ENCODE measurements at places on chromosomes 6 and 20.

DNA sequence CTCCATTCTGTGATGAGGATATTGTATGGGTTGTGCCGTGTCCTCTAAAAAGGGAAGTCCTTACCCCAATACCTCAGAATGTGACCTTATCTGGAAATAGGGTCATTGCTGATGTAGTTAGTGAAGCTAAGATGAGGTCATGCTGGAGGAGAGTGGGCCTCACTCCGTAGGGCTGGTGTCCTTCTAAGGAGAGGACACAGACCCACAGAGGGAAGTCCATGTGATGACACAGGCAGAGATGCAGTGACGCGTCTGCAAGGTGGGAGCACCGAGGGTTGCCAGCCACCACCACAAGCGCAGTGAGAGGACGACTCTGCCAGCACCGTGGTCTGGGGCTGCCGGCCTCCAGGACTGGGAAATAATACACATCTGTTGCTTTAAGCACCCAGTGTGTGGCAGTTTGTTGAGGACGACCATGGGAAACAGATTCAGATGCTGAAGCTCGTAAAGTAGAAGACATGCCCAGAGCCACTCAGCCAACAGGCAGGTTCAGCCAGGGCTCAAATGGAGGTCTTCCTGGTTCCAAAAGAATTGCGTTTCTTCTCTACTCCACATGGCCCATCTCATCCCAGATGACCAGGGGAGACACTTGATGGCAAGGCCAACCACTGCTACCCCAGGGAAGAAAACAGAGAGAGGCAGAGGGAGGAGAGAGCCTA, 59.2 kb upstream of the DUSP22 start:
- H3K27me3 ChIP-seq, result no peaks in the 10 kb centered on the region
- H3K4me1 ChIP-seq, result peaks cover 24% of the 10 kb centered on the region
- no peaks in the 10 kb centered on the region for H3K36me3 ChIP-seq
- no peak overlapping the region for H3K27ac ChIP-seq

DNA sequence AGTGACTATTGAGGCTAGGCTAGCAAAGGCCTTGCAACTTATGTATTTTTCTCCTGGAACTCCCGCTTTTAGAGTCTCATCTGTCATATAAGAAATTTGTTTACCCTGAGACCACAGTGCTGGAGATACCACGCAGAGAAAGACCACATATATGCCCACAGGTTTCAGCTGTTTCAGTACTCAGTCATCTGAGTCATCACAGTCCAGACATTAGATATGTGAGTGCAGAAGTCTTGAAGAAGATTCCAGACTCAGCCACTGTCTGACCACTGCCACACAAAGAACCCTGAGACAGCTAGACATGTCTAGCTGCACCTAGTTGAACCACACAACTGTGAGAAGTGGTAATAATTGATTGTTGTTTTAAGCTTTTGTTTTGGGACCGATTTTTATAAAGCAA, 648.3 kb downstream of the EPM2A start:
- no peaks in the 10 kb centered on the region for H3K27me3 ChIP-seq
- no peak overlapping the region for H3K27ac ChIP-seq
- no peaks in the 10 kb centered on the region for H3K4me1 ChIP-seq
- H3K4me3 ChIP-seq, result no peak overlapping the region
- no peaks in the 10 kb centered on the region for H3K36me3 ChIP-seq

- H3K27me3 ChIP-seq, result no peaks in the 10 kb centered on the region
- H3K36me3 ChIP-seq, result no peaks in the 10 kb centered on the region
- H3K27ac ChIP-seq, result no peak overlapping the region
- no peak for DNase-seq
Measured at GRCh38 chr20:10590950-10591671, 82.7 kb downstream of the JAG1 start.

GRCh38 chr6:111274593-111275217, 187.4 kb downstream of the SLC16A10 start:
- no peaks in the 10 kb centered on the region for H3K4me1 ChIP-seq
- H3K27me3 ChIP-seq, result no peaks in the 10 kb centered on the region
- peaks cover 66% of the 10 kb centered on the region for H3K36me3 ChIP-seq

GRCh38 chr20:3094848-3095629, 10.5 kb upstream of the AVP start:
- no peaks in the 10 kb centered on the region for H3K36me3 ChIP-seq
- H3K27me3 ChIP-seq, result no peaks in the 10 kb centered on the region
- peak overlapping the region; percentile 88 for H3K27ac ChIP-seq
- peaks cover 33% of the 10 kb centered on the region for H3K4me1 ChIP-seq

GRCh38 chr6:71209626-71210025, 79.0 kb upstream of the OGFRL1 start:
- no peaks in the 10 kb centered on the region for H3K4me1 ChIP-seq
- H3K4me3 ChIP-seq, result no peak overlapping the region
- H3K36me3 ChIP-seq, result no peaks in the 10 kb centered on the region
- H3K27ac ChIP-seq, result no peak overlapping the region
- peaks cover 2% of the 10 kb centered on the region for H3K27me3 ChIP-seq

- H3K4me1 ChIP-seq, result peaks cover 71% of the 10 kb centered on the region
- no peaks in the 10 kb centered on the region for H3K36me3 ChIP-seq
- peak overlapping the region; percentile 74 for H3K27ac ChIP-seq
- DNase-seq, result no peak
Measured at GRCh38 chr6:136751522-136751956, 40.7 kb downstream of the MAP3K5 start.

DNA sequence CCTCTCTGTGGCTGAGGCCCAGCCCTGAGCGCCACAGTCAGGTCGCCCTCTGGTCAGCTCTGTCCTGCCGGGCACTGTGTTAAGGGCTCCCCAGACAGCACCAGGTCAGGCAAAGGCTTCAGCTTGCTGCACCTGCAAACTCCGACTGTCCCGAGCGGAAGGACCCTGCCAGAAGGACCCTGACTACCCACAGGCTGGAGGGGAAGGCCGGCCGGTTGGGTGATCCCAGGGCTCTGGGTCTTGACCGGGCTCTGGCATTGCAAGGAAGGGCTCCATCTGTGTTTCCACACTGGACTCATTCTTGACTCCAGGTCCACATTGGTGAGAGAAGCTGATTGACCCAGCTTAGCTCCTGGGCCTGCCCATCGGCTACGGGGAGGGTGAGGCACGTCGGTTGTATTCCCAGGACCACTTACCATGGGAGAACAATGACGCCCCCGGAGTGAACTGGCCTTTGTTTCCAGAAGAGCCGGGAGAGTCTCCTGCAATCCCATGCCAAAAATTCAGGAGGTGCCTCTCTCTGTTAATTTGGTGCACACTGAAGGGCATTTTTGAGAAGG, 229.8 kb downstream of the TAF4 start:
- no peaks in the 10 kb centered on the region for H3K27me3 ChIP-seq
- H3K4me3 ChIP-seq, result no peak overlapping the region
- H3K4me1 ChIP-seq, result no peaks in the 10 kb centered on the region
- no peak overlapping the region for H3K27ac ChIP-seq
- no peaks in the 10 kb centered on the region for H3K36me3 ChIP-seq

- no peak for DNase-seq
- H3K27ac ChIP-seq, result no peak overlapping the region
- no peaks in the 10 kb centered on the region for H3K36me3 ChIP-seq
Measured at GRCh38 chr6:79330704-79331103, 96.2 kb upstream of the HMGN3 start.

DNA sequence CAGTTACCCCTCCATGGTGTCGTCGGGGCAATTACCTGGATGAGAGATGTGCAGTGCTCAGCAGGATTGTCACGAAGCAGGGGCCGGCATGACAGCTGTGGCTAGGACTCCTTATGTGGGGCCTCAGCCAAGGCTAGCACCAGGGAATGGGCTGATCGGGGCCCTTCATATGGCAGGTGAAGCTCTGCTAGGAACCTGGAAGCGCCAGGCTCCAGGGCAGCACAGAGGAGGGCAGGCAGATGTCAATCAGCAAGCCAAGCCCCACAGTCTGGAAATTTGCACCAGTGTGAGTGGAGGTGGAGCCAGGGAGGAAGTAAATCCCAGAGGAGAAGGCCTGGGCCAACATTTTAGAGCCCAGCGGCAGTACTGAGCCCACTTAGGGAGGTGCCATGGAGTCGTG, 21.2 kb downstream of the SYNDIG1 start:
- H3K4me3 ChIP-seq, result no peak overlapping the region
- no peak for DNase-seq
- H3K36me3 ChIP-seq, result no peaks in the 10 kb centered on the region
- no peak overlapping the region for H3K27ac ChIP-seq
- no peaks in the 10 kb centered on the region for H3K4me1 ChIP-seq
- H3K27me3 ChIP-seq, result no peaks in the 10 kb centered on the region

GRCh38 chr6:26327450-26328264, 37.3 kb upstream of the BTN3A2 start:
- H3K27me3 ChIP-seq, result peaks cover 49% of the 10 kb centered on the region
- H3K27ac ChIP-seq, result no peak overlapping the region
- H3K4me1 ChIP-seq, result peaks cover 20% of the 10 kb centered on the region
- H3K36me3 ChIP-seq, result no peaks in the 10 kb centered on the region

GRCh38 chr20:675453-676314, at the start of gene SCRT2:
Gene SCRT2, minus strand, starts transcription at chr20:675802. Its CDS starts 201 bp downstream, at chr20:675601.
- H3K4me1 ChIP-seq, result peaks cover 7% of the 10 kb centered on the region
- H3K27me3 ChIP-seq, result peaks cover 14% of the 10 kb centered on the region
- H3K36me3 ChIP-seq, result no peaks in the 10 kb centered on the region
- H3K27ac ChIP-seq, result no peak within 1 kb of the TSS

GRCh38 chr6:99498421-99498820, 16.8 kb downstream of the USP45 start:
- H3K27ac ChIP-seq, result no peak overlapping the region
- no peak overlapping the region for H3K4me3 ChIP-seq
- peaks cover 13% of the 10 kb centered on the region for H3K36me3 ChIP-seq

DNA sequence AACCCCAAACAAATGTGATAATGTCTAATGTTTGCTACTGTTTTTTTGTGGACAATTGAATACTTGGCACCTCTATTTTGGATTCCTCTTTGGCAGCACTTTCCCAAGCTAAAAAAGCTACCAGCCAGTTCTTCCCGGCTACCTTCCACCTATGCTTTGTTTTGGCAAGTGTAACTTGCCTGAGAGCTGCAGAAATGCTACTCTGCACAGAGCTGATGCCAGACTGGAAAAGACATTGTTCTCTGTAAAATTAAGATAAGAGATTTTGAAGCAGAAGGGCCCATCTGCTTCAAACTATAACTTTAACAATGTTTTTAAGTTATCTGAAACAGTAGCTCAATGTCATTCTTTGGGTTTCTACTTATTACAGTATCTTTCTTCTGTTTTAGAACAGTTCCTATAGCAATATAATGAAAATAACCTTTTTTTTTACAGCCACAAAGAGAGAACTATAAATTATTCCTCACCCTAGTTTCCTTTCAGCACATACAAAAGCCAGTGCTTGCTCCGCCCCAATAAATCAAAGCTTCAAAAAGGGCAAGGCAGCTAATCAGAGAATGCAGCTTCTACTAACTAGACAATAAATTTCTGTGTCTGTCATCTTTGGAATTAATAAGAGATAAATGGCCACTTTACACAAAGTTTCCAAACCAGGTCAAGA, 183.1 kb downstream of the UBE3D start:
- no peak overlapping the region for H3K27ac ChIP-seq
- no peaks in the 10 kb centered on the region for H3K4me1 ChIP-seq
- no peak for DNase-seq
- H3K36me3 ChIP-seq, result no peaks in the 10 kb centered on the region
- no peak overlapping the region for H3K4me3 ChIP-seq

DNA sequence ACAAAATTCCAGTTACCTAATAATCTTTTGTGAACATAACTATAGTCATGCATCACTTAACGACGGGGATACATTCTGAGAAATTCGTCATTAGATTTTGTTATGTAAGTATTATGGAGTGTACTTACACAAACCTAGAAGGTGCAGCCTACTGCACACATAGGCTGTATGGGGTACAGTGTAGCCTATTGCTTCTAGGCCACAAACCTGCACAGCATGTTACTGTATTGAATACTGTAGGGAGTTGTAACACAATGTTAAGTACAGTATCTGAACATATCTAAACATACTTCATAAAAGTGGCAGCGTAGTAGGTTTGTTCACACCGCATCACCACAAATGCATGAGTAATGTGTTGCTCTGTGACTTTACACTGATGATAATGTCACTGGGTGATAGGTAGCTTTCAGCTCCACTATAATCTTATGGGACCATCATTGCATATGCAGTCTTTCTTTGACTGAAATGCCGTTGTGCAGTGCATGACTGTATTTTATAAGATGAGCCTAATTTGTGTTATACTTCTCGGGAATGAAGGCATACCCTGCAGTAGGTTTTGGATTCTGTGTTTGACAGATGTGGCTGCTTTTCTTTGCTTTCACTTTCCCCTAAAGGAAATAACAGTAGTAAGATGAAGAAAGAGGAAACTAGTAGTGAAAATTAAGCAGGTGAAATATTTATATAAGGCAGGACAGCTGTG, 365.6 kb downstream of the FARS2 start:
- no peaks in the 10 kb centered on the region for H3K27me3 ChIP-seq
- DNase-seq, result peak; percentile 24
- H3K36me3 ChIP-seq, result no peaks in the 10 kb centered on the region
- H3K4me1 ChIP-seq, result peaks cover 11% of the 10 kb centered on the region
- peak overlapping the region; percentile 58 for H3K27ac ChIP-seq

GRCh38 chr6:129248946-129249345, 366.0 kb downstream of the LAMA2 start:
- H3K4me1 ChIP-seq, result no peaks in the 10 kb centered on the region
- no peaks in the 10 kb centered on the region for H3K36me3 ChIP-seq
- no peak overlapping the region for H3K27ac ChIP-seq

GRCh38 chr6:130517444-130517931, 151.7 kb downstream of the TMEM200A start:
- H3K27me3 ChIP-seq, result no peaks in the 10 kb centered on the region
- H3K4me1 ChIP-seq, result peaks cover 15% of the 10 kb centered on the region
- no peak overlapping the region for H3K27ac ChIP-seq
- H3K4me3 ChIP-seq, result no peak overlapping the region
- peak; percentile 63 for DNase-seq

DNA sequence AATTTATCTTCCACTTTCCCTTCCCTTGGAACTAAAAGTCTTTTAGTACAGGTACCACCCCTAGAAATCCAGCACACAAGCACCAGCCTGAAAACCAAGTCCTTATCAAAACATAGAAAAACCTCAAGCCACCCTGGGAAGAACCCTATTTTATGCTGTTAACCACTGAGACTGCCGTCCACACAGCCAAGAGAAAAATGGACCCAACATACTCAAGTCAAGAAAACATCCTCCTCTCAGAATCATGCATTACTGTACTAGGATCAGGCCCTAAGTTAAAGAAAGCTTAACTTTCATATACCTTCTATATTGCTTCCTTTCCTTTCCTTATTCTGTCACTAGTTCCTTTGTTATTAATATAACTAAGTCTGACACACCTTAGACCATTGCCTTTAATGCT, 16.9 kb upstream of the GOPC start:
- H3K4me1 ChIP-seq, result peaks cover under 1% of the 10 kb centered on the region
- no peak overlapping the region for H3K4me3 ChIP-seq
- H3K27me3 ChIP-seq, result no peaks in the 10 kb centered on the region
- no peaks in the 10 kb centered on the region for H3K36me3 ChIP-seq

GRCh38 chr6:21202521-21202920, 391.0 kb upstream of the SOX4 start:
- no peaks in the 10 kb centered on the region for H3K4me1 ChIP-seq
- no peak for DNase-seq
- peaks cover 2% of the 10 kb centered on the region for H3K36me3 ChIP-seq
- no peaks in the 10 kb centered on the region for H3K27me3 ChIP-seq

DNA sequence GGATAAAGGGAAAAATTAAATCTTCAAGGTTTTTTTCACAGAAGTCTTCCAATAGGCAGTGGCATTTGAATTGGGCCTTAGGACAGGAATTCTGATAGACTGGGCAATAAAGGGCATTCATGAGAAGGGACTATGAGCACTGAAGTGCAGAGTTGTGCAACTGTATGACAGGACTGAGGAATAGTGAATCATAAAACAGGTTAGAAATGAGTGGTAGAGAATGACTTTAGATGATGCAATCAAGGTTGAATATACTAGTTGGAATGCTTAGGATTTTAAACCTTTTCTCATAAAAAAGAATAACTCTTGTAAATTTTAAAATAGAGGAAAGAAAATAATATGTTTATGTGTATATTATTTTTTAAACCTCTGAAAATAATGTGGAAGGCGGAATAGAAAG, 944.7 kb downstream of the PHF3 start:
- H3K4me3 ChIP-seq, result no peak overlapping the region
- H3K27ac ChIP-seq, result no peak overlapping the region
- H3K27me3 ChIP-seq, result no peaks in the 10 kb centered on the region
- H3K4me1 ChIP-seq, result no peaks in the 10 kb centered on the region
- DNase-seq, result no peak
